Fibroblast of skin of right biceps (primary cell): ENCODE measurements at places on chromosomes 3 and 15.
A peak's percentile ranks its signal among the peaks of the same experiment; 100 is the strongest.

GRCh38 chr3:64238971-64239667 is 13.9 kb upstream of the PRICKLE2 start:
- peak; percentile 100 for DNase-seq

- no peak for DNase-seq
These were observed 26.6 kb downstream of the SLC28A1 start for GRCh38 chr15:84910928-84911623.

- DNase-seq = no peak
These were observed 13.0 kb downstream of the FBLN2 start for GRCh38 chr3:13561967-13562366.

DNA sequence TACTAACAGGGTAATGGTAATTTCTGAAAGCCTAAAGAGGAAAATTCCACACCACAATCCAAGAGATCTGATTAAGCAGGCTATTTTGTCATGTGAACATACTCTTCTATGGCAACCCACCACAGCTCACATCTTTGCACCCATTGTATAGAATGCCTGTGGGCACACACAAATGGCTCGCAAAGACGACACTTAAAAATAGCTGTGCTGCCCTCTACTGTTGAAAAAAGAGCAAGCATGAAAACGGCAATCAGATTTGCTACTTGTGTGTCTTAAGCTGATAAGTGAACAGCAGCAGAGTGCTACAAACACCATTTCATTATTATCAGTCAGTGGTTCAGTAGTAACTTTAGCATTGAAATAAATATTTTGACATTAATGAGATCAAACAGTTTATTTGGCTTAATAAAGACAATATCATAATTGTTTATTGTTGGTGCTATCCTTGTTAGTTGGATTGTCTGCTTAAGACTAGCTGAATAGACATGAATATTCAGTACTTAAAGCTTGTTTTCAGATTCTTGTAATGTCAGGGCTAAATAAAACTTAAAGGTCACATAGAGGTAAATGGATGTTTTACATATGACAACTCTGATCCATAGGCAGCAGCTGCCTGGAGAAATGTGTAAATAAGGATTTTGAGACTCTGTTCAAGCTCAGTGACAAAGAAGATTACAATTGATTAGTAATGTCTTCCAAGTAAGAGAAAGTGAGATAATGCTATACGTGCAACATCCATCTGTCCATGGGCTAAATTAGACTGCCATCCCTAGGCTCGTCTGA is 199.1 kb downstream of the LRRN1 start:
- peak; percentile 35 for DNase-seq

DNA sequence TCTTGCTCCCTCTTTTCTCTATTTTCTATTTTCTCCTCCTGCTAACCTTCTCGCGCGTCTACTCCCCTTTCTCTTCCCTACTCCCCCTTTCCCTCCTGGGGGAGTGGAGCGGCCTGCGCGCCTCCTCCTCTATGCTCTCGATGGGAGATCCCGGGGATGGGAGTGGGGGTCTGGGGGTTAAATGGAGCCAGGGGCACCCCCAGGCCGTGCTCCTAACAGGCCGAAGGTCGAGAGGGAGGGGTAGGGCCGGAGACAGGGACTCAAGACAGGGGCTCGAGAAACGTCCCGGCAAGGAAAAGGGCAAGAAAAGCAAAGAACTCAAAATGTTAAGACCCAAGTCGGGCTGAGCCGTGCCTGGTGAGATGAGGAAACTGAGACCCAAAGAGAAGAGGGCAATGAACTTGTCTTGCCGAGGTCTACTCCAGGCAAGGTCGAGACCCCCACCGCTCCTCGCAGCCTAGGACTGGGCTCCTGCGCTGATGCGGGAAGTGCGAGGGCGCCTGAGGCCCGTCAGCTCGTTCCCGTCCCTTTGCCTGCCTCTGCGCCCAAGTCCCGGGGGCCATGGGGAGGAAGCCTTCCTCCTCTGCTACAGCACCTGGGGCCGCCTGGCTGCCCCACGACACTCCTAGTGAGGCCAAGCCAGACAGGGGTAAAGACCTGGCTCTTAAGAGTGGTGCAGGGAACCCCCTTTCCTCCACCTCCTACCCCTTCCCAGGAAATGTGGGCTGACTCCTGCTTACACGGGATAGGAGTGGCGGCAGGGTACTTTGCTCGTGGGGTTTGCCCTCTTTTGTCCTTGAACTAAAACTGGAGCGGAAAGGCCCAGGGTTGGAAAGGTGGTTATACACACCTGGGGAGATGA is 770 bp upstream of the MEGF11 start:
- DNase-seq = no peak

GRCh38 chr15:77087213-77087612 is 16.3 kb upstream of the TSPAN3 start:
- no peak for DNase-seq

GRCh38 chr3:32681811-32682210 is 3.2 kb upstream of the CNOT10 start:
- no peak for DNase-seq

- peak; percentile 97 for DNase-seq
These were observed 324.3 kb downstream of the CHST2 start for GRCh38 chr3:143443851-143444331.

GRCh38 chr3:133805384-133805701 is 272 bp upstream of the SRPRB start:
- no peak for DNase-seq

DNA sequence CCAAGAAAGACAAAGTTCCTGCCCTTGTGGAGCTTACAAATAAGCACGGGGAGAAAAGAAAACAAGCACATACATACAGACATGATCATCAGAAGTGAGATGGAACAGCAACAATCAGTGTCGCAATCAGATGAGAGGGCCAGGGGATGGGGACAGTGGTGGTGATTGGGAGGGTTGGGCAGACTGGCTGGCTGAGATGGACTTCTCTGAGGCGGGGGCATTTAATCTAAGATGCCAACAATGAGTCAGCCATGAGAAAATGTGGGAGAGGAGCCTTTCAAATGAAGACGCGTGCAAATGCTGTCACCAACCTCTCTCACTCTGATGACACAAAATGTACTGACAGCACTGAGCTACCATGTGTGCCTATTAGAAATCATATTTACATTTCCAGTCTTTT is 81.4 kb downstream of the NCEH1 start:
- DNase-seq = peak; percentile 60

GRCh38 chr3:58711871-58712270 is 45.3 kb upstream of the FAM3D start:
- DNase-seq = no peak

DNA sequence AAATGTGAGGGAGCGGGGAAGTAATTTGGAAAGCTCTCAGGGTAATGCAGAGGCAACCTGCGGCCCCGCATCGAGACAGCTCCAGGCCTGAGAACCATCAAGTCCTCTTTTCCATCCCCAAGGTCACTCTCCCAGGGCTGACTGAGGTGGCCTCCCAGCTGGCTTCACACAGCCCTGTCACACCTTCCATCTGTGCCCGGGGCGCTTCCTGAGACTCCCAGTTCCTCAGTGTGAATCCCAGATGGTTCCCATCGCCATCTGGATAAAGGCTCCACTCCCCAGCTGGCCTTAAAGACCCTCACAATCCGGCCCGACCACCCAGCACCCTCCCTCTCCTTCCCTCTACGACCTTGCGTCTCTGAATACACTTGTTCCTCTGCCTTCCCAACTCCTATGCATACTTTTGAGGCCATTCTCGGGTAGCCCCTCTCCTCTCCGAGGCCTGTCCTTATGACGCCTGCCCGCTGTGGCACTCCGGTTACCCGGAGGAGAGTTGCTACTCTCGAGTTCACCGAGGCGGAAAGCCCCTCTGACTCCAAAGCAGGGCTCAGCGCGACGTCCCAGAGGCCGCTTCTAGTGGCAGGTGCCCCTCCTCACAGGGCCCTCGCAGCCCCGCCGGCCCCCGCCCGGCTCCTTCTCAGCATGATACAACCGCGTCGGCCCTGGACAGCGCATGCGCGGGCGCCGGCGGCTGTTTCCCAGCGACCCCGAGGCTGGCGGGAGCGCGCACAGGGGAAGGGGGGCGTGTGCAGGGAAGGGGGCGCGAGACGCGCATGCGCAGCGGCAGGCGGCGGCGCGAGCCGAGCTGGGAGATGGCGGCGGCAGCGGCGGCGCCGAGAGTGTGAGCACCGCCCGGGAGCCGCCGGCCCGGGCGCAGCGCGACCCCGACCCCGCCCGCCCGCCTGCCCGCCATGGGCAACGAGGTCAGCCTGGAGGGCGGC is at the start of gene BSN:
BSN (plus strand) TSS at position 786 of the 941 bp plus-strand sequence; CDS start at position 912, 126 bp downstream.
- DNase-seq = peak; percentile 90

- no peak for DNase-seq
These were observed 20.0 kb upstream of the MYZAP start for GRCh38 chr15:57571725-57572124.

- peak; percentile 94 for DNase-seq
These were observed 102.7 kb downstream of the TBC1D5 start for GRCh38 chr3:17639765-17640164.

DNA sequence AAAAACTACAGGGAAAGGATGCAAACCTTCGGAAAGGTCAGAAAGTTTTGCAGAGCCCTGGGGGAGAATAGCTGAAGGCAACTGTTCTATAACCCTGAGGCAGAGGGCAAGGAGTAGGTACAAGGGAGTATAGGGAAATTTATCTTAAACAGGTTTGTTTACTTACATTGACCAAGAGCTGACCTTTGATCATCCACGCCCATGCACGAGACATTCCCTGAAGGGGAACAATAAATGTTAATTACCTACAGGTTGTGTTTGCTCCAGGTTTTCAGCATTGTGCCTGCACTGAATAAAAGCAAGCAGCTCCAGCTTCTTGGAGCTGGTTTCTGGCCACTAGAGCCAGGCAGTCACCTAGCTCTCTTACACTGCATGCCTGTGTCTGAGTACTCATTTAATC is 524.5 kb upstream of the TGFBR2 start:
- DNase-seq = no peak

DNA sequence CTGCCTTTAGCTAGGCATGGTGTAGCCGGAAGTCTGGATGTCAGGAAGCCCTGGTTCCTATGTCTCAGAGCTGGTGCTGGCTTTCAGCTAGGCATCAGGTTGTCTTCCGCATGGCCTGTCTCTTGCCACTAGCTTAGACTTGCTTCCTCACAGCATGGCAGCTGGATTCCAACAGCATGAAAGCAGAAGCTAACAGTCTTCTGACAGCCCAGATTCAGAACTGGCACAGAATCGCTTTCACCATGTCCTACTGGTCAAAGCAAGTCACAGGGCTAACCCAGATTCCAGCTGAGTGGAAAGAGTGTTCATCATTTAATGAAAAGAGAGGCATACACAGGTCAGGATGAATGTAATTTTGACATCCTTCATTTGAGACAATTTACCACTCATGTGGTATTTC is 1050.5 kb downstream of the ROBO2 start:
- DNase-seq = no peak

DNA sequence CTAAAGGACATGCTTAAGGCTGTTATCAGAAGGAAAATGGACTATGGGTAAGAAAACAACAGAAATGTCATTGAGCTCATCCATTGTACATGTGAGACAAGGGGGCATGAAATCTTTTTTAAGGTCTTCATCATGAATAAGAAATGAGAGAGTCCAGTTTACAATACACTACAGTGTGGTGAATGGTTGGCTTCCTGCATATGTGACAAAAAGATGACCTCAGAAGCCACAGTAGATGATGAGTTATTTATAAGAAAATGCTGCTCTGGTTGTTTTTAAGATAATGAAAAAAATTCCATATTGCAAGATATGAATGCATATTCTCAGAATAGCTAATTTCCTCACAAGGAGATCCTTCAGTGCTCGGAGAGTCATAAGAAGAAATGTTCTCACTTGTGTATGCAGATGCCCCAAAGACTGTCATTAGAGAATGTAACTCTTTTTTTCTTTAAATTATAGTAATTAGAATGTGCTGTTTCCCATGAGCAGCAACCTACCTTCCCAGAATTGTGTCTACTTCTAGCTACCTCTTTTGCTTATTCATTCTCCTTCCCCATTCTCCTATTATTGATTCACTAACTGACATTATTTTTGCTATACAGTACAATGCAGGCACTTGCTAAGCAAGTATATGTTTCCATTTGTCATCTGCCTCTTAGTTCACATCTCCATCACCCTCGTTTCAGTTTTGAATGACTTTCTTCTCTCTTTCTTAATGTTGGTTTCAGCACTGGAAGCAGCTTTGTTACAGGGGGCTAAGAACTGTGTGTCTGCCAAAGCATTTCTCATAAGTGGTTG is 152.0 kb upstream of the PEX5L start:
- DNase-seq = peak; percentile 12

GRCh38 chr3:150145659-150146058 is 175.0 kb upstream of the PFN2 start:
- peak; percentile 62 for DNase-seq

DNA sequence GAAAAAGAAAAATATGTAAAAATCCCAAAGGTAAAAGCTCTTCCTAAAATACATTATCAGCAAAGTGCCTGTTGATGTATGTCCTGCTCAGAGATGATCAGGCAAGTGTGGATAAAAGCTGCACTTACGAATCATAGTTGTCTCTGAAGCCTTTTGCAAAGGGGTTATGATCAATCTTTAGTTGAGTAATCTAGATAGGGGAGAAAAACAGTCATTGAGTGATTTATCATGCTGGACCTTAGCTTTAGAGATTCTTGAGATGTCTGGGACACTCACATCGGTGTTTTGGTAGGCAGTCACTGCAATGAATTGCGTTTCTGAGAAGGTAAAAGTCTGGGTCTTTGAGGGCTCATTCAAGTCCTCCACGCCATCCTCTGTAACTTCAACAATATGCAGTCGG is 3.7 kb downstream of the EOMES start:
- no peak for DNase-seq

DNA sequence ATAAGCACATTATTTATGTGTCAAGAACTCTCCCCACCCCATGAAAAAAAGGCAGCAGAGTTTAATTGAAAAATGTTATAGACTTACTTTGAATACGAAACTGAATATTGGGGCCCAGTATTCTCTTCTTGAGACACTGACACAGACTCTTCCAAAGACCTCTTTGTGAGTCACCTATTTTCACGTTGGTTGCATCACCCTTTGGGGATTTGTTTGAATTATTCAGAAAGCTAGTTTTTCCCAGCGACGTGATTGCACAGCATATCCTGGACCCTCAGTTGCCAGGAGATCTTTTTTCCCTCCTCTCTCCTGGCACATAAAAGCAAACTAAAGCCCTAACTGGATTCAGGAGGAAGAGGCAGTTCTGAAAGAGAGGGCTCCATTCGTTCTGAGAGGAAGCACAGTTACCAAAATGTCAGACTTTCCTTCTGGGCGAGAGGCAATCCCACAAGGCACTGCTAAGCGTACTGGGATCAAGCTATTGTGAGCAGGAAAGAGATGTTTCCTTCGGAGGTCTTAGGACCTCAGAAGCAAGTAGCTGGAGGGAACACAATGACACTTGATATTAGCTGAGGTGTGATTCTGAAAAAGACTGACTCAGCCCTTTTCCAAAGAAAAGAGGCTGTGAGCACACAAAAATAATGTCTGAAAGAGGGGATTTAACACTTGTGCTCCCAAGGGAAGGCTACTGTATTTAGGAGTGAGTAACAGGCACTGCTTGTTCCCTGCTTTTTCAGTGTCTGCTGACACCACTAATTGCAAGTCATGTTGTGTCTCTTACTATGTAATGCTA is 65.8 kb upstream of the CADPS start:
- peak; percentile 89 for DNase-seq
